ENCODE measurements at places on chromosomes 12 and 14.

GRCh38 chr12:111672822-111673381 lies 12.9 kb downstream of the BRAP start:
- DNase-seq = no peak

DNA sequence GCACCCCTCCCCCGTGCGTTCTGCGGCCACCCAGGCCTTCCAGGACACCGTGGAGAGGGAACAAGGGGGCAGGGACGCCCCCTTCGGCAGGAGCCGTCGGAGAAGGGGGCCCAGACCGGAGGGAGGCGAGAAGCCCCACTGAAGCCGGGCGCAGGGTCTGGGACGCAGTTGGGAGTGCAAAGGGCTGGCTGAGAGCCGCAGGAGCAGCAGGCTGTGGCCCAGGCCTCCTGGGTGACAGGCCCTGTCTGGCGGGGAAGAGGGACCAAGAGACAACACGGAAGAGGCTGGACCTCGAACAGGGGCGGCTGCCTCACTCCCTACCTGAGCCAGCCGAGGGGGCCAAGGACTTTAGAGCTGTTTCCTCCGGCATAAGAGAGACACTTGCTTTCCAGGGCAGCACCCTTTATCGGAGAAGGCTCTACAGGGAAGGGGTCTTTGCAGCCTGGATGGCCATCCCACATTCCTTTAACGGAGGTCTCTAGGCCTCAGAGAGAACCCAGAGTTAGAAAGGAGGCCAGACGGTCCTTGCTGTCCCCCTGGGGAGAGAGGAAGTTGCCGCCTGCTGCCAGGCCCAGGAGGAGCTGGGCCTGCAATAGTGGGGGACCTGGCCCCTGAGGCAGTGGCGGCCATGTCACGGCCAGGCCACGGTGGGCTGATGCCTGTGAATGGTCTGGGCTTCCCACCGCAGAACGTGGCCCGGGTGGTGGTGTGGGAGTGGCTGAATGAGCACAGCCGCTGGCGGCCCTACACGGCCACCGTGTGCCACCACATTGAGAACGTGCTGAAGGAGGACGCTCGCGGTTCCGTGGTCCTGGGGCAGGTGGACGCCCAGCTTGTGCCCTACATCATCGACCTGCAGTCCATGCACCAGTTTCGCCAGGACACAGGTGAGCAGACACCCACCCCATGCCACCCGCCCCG lies 1.3 kb downstream of the DTX1 start:
- DNase-seq = no peak

DNA sequence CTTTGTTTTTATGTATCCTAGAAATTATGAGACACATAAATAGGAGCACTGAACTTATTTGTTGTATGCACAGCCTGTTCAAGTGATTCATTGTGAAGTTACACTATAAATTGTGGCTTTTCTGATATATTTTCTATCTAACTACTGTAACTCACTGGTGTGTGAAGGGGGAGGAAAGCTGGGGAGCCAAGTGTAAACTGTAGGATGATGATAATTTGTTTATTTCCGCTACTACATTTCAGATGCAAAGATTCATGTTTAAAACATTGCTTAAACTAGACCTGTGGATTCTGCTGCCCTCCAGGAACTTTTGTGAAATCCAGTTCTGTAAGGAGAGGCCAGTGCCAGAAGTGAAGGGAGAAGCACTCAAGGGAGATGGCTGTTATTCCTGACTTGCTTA lies 3.3 kb downstream of the TMTC2 start:
- DNase-seq = no peak

GRCh38 chr14:105488781-105489541 lies 2.1 kb upstream of the TEDC1 start:
- no peak for DNase-seq

GRCh38 chr12:45852508-45852907 lies 123.0 kb downstream of the ARID2 start:
- no peak for DNase-seq

DNA sequence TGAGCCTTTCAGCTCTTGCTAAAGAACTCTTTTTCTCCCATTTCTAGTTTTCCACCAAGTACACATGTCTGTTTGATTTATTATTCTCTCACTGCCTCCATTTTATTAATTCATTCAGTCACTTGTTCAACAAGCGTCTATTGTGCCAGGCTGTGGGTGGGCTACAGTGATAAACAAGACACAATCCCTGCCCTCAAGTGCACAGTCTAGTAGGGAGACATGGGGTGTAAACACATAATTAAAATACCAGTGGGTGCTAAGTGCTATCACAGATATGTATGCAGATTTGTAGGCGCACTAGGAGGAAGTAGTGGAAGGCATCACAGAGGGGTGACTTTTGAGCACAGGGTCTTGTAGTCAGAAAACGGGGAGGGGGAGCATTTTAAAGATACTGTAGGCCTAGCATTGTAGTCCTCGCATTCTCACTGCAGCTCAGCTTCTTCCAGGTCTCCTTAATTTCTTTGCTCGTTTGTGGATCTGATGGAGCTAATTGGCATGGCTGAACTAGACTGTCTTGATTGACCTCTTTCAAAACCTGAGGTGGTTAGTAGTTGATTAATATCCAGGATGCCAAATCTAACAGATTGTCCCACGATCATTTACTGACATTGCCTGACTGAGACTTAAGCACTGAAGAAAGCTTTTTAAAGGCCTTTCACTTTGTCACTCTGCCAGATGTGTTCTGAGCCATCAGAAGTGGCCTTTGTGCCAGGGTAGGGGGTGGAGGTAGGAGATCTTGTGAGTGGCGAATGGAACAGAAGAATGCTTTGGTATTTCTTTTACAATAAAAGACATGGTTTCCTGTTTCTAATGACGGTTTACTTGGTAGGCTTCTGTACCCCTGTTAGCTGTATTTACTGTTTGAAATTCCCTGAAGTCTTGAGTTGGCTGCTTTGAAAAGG lies 116.9 kb downstream of the DIP2B start:
- no peak for DNase-seq

DNA sequence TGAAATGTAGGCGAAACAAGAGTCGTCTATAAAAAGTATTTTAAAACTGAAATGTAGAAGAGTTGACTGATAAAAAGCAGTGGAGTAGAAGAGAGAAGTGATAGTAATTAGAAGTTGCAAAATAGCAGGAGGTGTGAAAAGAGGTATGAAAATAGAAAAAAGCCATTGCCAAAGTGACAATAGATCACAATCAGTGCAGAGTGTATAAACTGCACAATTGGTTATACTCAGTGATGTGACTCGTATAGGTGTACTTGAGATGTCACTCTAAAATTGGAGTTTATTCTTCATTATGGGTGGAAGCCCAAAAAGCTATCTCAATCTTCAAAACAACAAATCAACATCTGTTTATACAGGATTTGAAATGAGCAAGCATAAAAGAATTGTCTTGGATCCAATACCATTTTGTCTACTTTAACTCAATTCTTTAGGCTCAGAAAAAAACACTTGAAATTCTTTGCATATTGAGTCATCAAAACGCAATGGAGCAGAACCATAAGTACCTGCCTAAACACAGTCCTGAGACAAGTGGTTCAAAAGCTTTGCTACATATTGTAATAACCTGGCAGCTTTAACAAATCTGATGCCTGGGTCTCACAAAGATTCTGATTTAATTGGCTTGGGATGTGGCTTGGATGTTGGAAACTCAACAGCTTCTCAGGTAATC lies 8.8 kb downstream of the IKBIP start:
- no peak for DNase-seq

GRCh38 chr12:131989021-131989420 lies 39.3 kb downstream of the EP400 start:
- no peak for DNase-seq

- peak; percentile 41 for DNase-seq
These were observed 88.8 kb downstream of the ATF7IP start for GRCh38 chr12:14454098-14454907.

DNA sequence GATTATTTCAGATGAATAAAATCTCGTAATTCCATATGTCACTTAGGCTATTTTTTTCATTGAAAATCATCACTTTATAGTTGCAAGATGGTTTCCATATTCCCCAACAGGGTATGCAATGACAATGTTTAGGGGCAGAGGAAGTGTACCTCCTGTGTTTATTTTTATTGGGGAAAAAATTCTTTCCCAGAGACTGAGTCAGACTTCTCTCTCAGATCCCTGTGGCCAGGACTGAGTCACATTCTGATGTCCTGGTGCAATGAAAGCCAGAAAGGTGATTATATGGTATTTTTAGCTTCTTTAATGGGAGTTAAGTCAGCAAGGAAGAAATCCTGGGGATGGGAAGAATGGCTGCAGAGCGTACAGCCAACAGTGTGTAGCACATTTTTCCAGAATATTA lies 196.9 kb upstream of the ALG10 start:
- no peak for DNase-seq

- no peak for DNase-seq
These were observed 52.6 kb upstream of the CISTR start for GRCh38 chr12:53804429-53804828.

GRCh38 chr12:117818400-117818799 lies 150.4 kb downstream of the KSR2 start:
- no peak for DNase-seq

GRCh38 chr12:113598815-113599406 lies 127.2 kb upstream of the LHX5 start:
- no peak for DNase-seq

DNA sequence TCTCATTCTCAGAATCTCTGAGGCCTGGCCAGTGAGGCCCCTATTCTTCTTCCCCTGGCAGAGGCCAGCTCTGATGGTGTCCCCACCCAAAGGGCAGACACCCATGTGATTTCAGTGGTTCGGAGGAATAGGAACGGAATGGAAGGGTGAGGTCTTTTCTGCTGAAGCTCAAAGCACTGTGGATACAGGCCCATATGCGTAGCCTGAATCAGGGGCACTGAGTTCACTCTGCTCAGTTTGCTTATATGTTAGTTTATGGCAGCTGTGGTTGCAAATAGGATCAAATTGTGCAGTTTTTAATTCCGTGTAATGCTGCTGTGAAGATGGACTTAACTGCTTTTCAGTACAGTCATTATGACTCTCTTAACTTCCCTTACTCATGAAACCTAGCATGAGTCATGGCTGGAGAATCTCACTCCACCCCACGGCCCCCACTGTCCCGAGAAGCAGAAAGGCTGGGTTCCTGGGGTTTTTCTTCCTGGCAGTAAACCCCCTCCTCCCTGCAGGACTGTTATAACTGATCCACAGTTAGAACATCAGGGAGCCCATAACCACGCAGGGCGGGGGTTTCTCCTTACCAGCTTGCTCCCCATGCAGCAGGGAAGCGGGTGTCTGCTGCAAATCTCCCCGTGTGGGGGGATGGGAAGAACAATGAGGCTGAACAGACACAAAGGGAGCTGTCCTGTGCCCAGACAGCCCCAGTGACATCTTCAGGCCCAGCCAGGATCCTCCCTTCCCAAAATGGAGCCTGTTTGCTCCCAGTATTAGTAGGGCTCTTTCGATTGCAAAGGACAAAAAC lies 122.7 kb downstream of the SLC38A6 start:
- DNase-seq = no peak

GRCh38 chr14:91167380-91167770 lies 53.5 kb downstream of the DGLUCY start:
- no peak for DNase-seq

- no peak for DNase-seq
These were observed 193.6 kb upstream of the SEL1L start for GRCh38 chr14:81727218-81727617.

- no peak for DNase-seq
These were observed 512.6 kb downstream of the RERGL start for GRCh38 chr12:17577405-17577804.

DNA sequence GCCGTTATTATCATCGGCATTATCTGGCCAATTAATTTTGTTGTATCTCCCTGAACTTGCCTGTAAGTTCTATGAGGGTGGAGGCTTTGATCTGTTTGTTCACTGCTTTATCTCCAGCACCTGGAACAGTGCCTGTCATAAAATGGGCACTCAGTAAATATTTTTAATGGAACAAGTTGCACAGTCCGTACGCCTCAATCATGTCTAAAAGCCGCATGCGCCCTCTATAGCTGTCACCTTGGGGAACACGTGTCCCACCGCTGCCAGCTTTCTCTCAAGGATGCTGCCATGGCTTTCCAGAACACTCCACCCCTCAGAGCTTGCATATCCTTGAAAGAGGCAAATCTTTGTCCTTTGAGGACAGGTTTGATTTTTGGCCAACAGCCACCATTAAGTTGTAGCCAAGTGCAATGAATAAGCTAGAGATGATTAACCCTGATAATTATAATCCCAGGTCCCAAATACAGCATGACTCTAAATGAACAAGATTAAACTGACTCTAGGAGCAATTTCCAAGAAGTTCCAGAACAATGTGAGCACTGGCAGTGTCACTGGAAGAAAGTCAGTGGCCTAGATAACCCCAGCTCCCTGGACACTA lies 55.1 kb downstream of the ERH start:
- no peak for DNase-seq

DNA sequence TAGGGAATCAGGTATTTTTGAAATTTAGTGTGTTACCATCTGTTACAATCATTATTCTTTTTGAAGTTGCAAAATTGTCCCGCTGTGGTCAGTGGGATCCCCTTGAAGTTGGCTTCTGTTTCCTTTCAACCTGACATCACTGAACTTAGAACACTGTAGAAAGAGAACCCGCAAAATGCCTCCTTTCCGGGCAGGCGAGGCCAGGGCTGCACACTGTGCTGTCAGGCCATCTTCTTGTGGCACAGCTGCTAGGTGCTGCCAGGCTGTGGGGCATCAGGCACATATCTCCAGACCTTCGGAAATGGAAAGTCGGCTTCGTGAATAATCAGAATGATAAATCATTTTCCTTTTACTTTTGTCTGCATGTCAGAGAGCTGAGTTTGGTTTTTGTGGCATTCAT lies 103.5 kb downstream of the GLT1D1 start:
- DNase-seq = peak; percentile 31

- no peak for DNase-seq
These were observed 20.1 kb upstream of the CRADD start for GRCh38 chr12:93657071-93657470.

DNA sequence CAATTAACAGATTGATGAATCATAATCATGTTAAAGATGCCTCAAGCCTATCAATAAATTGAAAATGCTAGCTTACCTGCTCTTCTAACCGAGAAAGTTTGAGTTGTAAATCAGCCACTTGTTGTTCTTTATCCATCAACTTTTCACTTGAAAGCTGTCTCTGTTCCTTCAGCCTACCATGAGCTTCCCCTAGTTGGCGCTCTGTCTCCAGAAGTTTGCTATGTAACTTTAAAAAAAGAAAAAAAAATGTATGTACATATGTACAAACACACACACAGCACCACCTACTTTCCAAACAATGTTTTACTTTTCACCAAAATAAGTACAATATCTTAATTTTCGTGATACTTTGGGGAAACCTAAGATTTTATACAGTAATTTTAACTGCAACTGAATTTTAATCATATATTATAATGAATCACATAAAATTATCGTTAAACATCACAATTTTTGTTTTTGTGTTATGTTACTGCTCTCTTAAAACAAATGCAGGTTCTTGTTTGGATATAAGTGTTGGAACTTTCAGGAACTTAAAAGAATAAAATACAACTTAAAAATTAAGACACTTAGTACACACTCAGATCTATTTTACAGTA lies 101.2 kb downstream of the EEA1 start:
- DNase-seq = peak; percentile 12

GRCh38 chr14:85333313-85333712 lies 196.6 kb upstream of the FLRT2 start:
- DNase-seq = no peak

- DNase-seq = no peak
These were observed 230.9 kb upstream of the LRIG3 start for GRCh38 chr12:59151243-59151642.
